ENCODE measurements at places on chromosomes 13 and 19.

- no peak for DNase-seq
Observed at GRCh38 chr13:51958217-51958547, 53.1 kb downstream of the ATP7B start.

DNA sequence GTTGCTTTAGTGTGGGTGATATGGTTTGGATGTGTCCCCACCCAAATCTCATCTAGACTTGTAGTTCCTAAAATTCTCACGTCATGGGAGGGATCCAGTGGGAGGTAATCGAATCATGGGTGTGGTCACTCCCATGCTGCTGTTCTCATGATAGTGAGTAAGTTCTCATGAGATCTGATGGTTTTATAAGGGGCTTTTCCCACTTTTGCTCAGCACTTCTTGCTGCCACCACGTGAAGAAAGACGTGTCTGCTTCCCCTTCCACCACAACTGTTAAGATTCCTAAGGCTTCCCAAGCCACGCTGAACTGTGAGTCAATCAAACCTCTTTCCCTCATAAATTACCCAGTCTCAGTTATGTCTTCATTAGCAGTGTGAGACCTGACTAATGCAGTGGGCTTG lies 26.0 kb downstream of the OR10H4 start:
- DNase-seq, result no peak

DNA sequence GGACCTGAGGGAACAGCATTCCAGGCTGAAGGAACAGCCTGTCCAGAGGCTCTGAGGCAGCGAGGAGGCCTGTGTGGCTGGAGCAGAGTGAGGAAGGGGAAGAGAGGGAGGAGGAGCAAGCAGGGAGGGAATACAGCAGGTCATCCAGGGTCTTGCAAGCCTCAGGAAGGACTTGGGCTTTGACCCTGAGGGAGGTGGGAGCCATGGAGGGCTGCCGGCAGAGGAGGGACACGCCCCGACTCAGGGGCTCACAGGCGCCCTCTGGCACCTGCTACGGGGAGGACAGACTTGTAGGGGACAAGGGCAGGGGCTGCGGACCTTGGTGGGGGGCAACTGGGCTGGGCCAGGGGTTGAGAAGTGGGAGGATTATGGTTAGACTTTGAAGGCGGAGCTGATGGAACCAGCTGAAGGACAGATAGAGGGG lies 4.7 kb downstream of the TINCR start:
- DNase-seq, result no peak

DNA sequence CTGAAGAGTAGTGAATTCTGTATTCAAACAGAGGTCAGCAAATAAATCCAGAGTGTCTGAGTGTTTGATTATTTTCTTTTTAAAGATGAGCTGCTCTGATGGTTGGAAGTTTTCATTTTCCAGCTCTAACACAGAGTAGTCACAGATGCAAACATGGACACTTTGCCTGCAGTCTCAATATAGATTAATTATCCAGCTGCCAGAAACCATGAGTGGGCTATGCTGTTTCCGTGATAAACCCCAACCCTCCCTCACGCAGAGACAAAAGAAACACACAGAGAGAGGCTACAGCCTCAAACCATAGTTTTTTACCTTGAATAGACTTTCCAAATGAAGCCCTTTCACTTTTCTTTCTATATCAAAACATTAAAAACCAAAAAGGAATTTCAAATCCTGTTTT lies 884.7 kb downstream of the DIAPH3 start:
- no peak for DNase-seq

DNA sequence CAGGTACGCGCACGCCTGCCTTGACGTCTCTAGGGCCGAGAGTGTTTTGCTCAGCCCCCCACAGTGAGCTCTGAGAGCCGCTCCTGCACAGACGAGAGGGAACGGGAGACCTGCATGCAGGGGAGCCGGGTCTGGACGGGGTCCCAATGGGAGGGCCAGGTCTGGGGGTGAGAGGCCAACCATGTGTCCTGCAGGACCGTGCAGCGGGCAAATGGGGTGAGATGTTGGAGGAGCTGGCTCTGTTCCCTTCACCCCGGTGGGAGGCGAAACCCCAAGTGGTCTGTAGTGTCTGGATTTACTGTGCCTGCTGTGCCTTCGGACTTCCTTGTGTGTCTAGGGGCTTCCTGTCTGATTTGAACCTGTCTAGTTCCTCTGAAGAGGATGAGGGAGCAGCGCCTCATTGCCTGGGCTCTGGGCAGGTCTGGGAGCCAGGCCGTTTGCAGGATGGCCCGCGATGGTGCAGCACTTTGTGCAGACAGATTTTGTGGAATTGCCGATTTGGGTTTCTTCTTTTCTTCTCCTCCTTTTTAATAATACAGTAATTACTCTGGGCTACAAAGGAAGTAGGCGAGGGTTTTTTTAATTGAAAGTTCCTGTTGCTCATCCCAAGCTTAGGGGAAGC lies 2.1 kb downstream of the CSNK1G2 start:
- DNase-seq, result peak; percentile 41

GRCh38 chr13:41056826-41057711 lies 4.2 kb upstream of the WBP4 start:
- DNase-seq, result no peak

DNA sequence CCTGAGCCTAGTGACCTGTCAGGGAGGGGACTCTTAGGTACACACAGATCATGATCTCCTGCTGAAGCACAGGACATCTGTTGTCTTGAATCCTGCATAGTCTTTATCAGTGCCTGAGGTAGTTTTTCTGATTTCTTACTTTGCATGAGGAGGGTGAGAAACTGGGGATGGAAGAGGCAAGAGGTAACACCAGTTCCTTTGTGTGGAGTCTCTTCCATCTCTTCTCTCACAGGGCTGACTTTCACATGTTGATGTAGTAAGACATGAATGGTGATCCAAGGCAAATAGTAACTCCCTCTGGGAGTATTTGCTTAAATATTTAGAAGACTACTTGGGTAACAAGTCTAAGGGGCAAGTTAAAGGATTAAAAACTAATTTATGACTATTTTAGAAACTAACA lies 9.5 kb downstream of the NBEA start:
- DNase-seq, result no peak

DNA sequence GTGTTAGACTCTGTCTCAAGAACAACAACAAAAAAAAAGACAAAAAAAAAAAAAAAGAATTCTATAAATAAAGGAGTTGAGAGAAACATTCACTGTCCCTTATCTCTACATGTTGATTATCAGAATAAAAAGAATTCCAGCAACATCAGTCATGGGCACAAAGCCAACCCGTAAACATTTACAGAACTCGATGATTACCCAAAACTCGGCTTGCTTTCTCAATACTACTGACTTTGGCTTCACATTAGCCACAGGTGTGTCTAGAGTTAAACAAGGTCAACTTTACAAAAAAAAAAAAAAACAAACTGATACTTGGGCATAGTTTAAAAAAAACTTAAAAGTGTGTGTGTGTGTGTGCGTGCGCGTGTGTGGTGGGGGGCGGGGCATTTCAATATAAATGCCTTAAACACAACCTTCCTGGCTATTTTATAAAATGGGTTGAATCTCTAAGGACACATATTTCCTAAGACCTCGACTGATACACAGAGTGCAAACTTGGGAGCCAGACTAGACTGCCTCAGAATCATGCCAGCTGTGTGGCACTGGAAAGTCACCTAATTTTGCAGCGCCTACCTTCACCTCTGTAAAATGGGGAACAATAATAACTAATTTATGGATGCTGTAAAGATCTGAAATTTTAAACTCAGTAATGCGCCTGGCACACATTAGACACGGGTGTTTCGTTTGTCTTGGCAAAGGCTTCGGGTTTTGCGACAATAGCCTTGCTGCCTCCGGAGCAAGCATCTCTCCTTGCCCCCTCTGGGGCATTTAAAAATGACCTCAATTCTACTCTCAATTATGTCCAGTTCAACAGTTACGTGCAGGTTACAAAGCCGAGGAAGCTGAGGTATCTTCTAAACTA lies 922 bp downstream of the EBPL start:
- DNase-seq, result no peak

GRCh38 chr19:51398096-51398704 lies 7.8 kb upstream of the C19orf84 start:
- peak; percentile 44 for DNase-seq

- DNase-seq, result no peak
Observed at GRCh38 chr13:41603917-41604316, 146.6 kb downstream of the RGCC start.

- no peak for DNase-seq
Observed at GRCh38 chr13:47433461-47434005, 536.7 kb upstream of the HTR2A start.

- DNase-seq, result no peak
Observed at GRCh38 chr13:81388400-81388799, 1047.5 kb upstream of the SPRY2 start.

DNA sequence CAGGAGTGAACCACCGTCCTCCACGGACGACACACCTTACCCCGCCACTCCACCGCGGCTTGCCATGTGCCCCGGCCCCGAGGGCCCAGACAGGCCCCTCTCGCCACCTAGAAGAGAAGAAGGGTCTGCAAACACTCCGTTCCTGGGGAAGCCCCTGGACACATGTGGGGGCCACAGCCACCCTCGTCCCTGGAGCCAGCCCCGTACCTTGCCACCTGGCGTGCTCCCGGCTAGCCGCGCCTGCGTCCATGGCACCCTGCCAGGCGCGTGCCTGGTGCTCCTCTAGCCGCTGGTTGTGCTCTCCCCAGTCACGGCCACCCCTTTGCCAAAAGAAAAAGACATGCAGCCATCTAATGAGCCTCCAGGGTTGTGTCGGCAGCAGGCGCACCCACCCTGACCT lies 19.9 kb upstream of the TINCR start:
- no peak for DNase-seq

DNA sequence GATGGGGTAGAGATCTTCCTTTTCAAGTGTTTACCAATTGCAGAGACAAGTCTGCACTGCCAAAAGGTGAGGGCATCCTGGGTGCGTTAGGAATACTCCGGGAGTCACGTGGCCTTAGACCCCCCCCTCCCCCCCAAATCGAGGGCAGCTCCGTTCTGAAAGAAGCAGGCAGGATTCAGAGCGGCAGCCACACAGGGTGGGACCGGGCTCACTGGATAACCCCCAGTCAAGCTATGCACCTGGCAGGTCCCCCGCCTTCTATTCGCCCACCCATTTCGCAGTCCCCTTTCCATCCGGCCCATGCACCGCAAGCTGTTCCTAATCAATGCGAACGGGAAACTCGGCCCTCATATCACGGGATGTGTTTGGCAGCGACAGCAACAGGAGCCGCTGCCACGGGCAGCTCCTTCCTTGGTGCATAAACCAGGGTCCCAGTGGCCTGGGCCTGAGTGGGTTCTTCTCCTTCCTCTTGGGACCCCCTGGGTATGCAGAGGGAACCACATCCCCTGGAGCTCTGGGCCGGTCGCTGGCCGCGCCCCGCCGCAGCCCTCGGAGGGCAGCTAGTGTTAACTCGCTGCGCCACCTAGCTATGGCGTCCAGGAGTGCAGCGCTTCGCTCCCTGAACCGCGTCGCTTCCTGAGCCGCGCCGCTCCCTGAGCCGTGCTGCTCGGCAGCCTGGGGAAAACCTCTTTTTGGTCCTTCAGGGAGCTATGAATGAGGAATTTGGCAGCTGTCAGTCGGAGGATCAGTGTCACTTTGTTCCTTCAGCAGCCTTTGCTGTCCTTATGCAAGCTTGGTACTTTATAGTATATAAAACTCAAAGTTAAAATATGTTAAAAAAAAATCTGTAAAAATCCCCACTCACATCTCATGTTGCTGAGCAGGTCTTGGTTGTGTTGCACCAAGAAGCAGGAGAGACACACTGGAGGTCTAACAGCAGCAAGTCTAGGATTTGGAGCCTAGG lies 41.4 kb downstream of the LYL1 start:
- DNase-seq, result peak; percentile 71

- no peak for DNase-seq
Observed at GRCh38 chr13:41018602-41018948, 541 bp downstream of the ELF1 start.

- peak; percentile 7 for DNase-seq
Observed at GRCh38 chr13:65461590-65461989, 1768.5 kb downstream of the PCDH9 start.

DNA sequence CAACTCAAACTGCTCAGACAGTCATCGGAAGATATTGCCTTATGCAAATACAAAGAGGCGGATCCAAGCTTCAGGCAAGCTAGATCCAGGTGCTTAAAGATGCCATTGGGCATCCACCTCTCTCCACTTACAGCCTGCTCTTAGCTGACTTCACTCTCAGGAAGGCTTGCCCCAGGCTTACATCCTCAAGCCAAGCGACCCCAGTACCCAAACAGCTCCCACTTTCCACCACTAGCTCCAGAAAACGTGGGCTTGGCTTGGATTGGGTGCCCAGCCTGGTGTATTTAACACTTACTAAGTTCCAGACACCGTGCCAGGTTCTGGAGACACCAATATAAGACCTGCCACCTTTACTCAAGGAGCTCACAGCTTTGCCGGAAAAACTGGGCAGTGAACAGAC lies 142.1 kb upstream of the VSTM2B start:
- DNase-seq, result no peak

DNA sequence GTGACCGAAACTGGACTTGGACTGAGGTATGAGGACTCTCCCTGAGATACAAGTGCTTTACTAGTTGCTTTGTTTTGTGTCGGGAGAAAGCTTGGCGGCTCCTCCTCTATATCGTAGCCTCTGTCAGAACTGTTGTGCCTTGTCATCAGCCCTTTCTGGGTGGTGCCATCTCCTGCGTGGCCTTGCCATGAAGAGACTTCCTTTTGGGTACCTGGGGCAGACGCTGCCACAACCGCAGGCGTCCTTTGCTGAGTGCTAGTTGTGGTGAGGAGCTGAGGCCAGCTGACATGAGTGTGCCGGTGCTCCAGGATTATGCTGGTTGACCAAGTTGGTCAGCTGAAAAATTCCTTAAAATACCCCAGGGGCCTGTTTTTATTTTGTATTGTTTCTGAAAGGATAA lies 124.5 kb downstream of the AKAP11 start:
- peak; percentile 87 for DNase-seq

DNA sequence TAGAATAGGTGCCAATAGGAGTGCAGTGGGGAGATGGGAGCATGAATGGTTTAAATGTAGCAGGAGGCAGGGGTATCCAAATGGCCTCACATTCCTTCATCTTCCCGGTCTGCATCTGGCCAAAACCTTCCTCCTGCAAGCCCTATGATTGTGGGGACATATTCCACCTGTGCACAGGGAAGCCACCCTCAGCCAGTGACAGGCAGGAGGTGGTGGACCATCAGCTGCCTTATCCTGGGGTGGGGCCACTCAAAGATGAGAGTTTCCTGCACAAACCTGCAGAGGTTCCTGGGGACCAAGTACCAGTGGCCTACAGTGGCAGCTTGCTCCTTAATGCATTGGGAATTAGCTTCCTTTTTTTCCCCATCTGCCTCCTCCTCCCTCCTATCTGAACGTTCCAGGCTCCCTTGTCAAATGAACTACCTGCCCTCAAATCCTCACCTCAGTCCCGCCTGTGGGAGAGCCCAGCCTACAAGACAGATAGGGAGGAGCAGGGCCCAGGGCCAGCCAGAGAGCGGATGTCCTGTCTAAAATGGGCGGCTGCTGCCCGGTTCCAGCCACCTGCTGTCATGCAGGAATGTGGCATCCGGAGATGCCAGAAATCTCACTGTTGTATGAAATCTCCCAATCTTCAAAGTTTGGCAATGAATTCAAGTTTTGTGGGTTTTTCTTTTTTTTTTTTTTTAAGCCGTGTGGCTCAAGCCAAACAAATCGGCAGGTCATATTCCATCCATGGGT lies 85.0 kb downstream of the TSHZ3 start:
- no peak for DNase-seq

Measured in GM12865 (cell line).